ENCODE measurements at places on chromosomes 12 and 14.

GRCh38 chr12:124680863-124681778 is 113.7 kb upstream of the NCOR2 start:
- no peak for DNase-seq

- DNase-seq = no peak
Measured at GRCh38 chr14:89724628-89724960, 229.9 kb downstream of the EFCAB11 start.

GRCh38 chr14:55339770-55340169 is 68.5 kb downstream of the FBXO34 start:
- no peak for DNase-seq

DNA sequence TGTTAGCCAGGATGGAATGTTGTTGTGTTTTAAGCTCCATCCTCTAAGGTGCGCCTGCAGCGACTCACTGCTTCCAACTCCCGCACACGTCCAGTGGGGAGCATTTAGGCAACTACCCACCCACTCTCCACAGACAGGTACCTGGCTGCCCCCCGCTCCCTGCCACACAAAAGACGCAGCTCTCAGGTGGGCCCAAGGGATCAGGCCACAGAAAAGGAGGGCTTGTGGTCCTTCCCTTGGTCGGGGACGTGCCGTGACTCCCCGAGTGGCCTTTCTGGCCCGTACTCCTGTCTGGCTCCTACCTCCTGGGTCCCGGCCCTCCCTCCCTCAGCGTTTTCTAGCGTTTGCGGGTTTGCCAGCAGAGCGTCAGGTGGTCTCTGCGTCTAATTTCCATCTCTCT is 16.2 kb downstream of the TEDC1 start:
- no peak for DNase-seq

GRCh38 chr12:13194401-13195110 is 2.0 kb upstream of the EMP1 start:
- no peak for DNase-seq

DNA sequence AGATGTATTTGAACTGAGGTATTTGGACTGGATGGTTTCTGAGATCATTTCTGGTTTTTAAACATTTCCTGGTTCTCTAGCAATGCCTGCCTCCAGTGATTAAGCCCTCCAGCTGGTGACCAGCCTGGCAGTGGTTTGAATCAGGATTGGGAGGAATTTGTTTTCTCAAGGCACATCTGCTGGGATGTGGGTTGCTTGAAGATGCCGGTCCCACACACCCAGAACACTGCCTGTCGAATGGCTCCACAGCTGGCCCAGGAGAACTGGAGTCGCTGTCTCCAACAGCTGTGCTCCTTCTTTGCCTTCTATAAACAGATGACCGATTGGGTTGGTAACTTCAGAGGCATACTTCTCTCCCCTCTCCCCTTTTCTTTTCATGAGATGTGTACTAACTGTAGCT is 258.0 kb upstream of the DDHD1 start:
- DNase-seq = no peak

DNA sequence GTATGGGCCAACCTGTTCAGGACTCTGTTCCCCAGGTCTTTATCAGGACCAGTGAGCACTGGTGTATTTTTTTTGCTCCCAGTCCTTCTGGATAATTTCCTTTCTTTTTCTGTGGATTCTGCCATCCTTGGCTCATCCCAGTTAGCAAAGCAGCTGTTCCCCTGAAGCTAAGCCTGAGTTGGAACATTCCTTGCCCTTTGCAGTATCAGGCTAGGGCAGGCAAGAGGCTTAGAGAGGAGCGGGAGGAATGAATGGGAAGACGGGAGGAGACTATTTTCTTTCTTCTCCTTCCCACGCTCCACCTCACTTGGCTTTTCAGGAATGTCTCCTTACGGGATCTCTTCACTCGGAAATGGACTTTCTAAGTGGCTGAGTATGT is 29.2 kb downstream of the ERG28 start:
- DNase-seq = no peak

- DNase-seq = no peak
Measured at GRCh38 chr14:98835051-98835824, 436.8 kb downstream of the BCL11B start.
